ENCODE measurements at places on chromosomes 5 and 9.
A peak's percentile ranks its signal among the peaks of the same experiment; 100 is the strongest.

GRCh38 chr9:93450945-93451815 lies at the start of gene FAM120A:
Gene FAM120A (plus strand): TSS chr9:93451685. CDS start chr9:93451916, 231 bp downstream.
- H3K4me1 ChIP-seq: peaks cover 38% of the 10 kb centered on the region
- H3K27ac ChIP-seq: peak within 1 kb of the TSS; percentile 97
- H3K4me3 ChIP-seq: peak within 1 kb of the TSS; percentile 93
- peaks cover 19% of the 10 kb centered on the region for H3K36me3 ChIP-seq
- DNase-seq: peak; percentile 83

GRCh38 chr9:109893241-109893640 lies 113.2 kb downstream of the PALM2AKAP2 start:
- H3K4me1 ChIP-seq: no peaks in the 10 kb centered on the region
- H3K36me3 ChIP-seq: no peaks in the 10 kb centered on the region
- DNase-seq: no peak
- no peak overlapping the region for H3K4me3 ChIP-seq

DNA sequence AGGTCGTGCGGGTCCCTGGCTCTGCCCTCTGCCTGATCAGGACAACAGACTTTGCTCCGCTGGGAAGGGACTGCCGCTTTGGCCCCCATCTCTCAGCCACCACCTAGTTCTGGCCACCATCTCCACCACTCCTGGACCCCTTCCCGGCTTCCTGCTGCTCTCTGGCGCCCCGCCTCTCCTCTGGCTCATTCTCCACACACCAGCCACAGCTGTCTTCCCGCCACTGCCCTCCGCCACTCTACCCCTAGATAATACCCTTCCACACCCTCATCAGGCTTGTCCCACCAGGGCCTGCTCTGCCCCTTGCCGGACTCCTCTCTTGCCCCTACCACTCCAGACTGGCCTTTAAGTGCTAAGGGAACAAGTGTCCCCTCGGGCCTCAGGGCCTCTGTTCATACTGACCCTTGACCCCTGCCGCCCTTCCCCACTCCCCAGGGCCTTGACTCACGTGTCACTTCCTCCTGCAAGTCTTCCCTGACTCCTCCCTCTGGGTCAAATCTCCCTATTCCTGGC lies 3.0 kb upstream of the CDX1 start:
- no peaks in the 10 kb centered on the region for H3K27me3 ChIP-seq
- DNase-seq: peak; percentile 90
- peaks cover 56% of the 10 kb centered on the region for H3K4me1 ChIP-seq

- DNase-seq: no peak
- no peaks in the 10 kb centered on the region for H3K27me3 ChIP-seq
- no peaks in the 10 kb centered on the region for H3K36me3 ChIP-seq
- no peak overlapping the region for H3K27ac ChIP-seq
- H3K4me1 ChIP-seq: no peaks in the 10 kb centered on the region
- H3K4me3 ChIP-seq: no peak overlapping the region
Measured at GRCh38 chr5:74239261-74239660, 401.3 kb downstream of the ENC1 start.

- no peaks in the 10 kb centered on the region for H3K4me1 ChIP-seq
- no peaks in the 10 kb centered on the region for H3K27me3 ChIP-seq
- no peak overlapping the region for H3K4me3 ChIP-seq
- H3K36me3 ChIP-seq: no peaks in the 10 kb centered on the region
- DNase-seq: no peak
Measured at GRCh38 chr5:93062548-93062947, 518.5 kb downstream of the NR2F1-AS1 start.

GRCh38 chr5:102778478-102778877 lies 23.4 kb downstream of the PAM start:
- no peaks in the 10 kb centered on the region for H3K36me3 ChIP-seq
- H3K4me1 ChIP-seq: no peaks in the 10 kb centered on the region
- H3K27me3 ChIP-seq: no peaks in the 10 kb centered on the region
- no peak for DNase-seq
- peak overlapping the region; percentile 64 for H3K27ac ChIP-seq
- no peak overlapping the region for H3K4me3 ChIP-seq
